ENCODE measurements at places on chromosomes 3 and 15. TPM values are rescaled to one million over a fixed set of nuclear protein-coding genes. Genes with fewer than 3 reads are reported as not detected.

The ZCWPW2 gene
- not detected for total RNA-seq

- H3K27ac ChIP-seq = peak overlapping the region; percentile 14
- H3K27me3 ChIP-seq = peaks cover 18% of the 10 kb centered on the region
- no peak overlapping the region for H3K4me3 ChIP-seq
- H3K36me3 ChIP-seq = no peaks in the 10 kb centered on the region
Measured at GRCh38 chr3:57397175-57398026, 104.9 kb upstream of the ASB14 start.

GRCh38 chr3:150495563-150496168 lies 50.6 kb downstream of the SERP1 start:
- DNase-seq = peak; percentile 72
- H3K36me3 ChIP-seq = no peaks in the 10 kb centered on the region
- peaks cover 1% of the 10 kb centered on the region for H3K4me1 ChIP-seq
- peaks cover 11% of the 10 kb centered on the region for H3K27me3 ChIP-seq
- H3K27ac ChIP-seq = no peak overlapping the region
- no peak overlapping the region for H3K4me3 ChIP-seq

- H3K27ac ChIP-seq = no peak overlapping the region
- DNase-seq = no peak
- no peaks in the 10 kb centered on the region for H3K4me1 ChIP-seq
- no peaks in the 10 kb centered on the region for H3K36me3 ChIP-seq
- H3K4me3 ChIP-seq = no peak overlapping the region
Measured at GRCh38 chr15:35450492-35450891, 95.5 kb downstream of the DPH6 start.

DNA sequence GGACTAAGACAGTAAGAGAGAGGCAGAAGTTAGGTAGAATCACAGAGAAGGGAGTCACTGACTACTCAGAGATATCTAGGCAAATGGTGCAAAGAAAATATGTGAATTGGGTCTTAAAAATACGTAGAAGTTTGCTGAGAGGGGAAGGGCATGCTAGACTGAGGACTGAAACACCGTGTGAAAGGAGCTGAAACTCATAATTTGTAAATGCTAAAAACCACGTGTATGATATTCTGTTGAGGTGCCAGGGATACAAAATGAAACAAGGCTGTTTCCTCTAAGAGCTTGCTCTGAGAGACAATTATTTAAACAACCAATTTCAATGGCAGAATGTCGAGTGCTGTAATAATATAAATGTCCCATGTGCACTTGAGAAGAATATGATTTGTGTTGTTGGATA lies 47.2 kb downstream of the NCK1 start:
- peaks cover 37% of the 10 kb centered on the region for H3K36me3 ChIP-seq
- DNase-seq = no peak
- H3K27ac ChIP-seq = no peak overlapping the region
- H3K4me1 ChIP-seq = peaks cover 34% of the 10 kb centered on the region

The DPPA2 gene
- not detected for total RNA-seq

DNA sequence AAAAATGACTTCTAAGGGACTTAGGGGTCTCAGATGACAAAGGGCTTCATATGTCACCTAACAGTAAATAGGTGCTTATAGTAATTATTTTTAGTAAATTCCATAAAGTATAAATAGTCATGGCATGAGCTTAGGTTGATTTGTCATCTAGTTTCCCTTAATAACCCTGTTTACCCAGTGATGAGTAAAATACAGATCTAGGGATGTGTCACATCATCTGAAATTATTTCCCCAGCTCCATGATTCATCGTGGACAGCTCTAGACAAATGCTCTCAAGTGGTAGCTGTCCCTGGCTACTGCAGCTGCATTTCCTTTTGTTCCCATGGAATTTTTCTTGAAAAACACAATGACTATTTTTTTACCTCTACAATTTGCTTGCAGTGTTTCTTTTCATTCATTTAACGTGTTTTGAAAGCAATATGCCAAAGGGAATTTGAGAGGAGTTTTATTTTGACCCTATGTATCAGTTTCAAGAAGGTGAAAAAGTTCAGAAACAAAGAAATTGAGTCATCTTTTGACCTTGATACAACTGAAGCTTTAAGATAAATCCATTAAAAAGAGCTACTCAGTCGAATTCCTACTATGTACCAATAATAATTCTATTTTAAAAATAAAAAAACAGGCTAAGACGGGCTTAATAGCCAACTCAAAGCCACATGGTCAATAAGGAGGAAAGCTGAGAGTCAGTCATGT lies 241.6 kb downstream of the KCNMB2 start:
- H3K27ac ChIP-seq = no peak overlapping the region
- H3K27me3 ChIP-seq = no peaks in the 10 kb centered on the region
- no peak for DNase-seq
- H3K4me3 ChIP-seq = no peak overlapping the region

The UBL7 gene
- 53.5 TPM for total RNA-seq

DNA sequence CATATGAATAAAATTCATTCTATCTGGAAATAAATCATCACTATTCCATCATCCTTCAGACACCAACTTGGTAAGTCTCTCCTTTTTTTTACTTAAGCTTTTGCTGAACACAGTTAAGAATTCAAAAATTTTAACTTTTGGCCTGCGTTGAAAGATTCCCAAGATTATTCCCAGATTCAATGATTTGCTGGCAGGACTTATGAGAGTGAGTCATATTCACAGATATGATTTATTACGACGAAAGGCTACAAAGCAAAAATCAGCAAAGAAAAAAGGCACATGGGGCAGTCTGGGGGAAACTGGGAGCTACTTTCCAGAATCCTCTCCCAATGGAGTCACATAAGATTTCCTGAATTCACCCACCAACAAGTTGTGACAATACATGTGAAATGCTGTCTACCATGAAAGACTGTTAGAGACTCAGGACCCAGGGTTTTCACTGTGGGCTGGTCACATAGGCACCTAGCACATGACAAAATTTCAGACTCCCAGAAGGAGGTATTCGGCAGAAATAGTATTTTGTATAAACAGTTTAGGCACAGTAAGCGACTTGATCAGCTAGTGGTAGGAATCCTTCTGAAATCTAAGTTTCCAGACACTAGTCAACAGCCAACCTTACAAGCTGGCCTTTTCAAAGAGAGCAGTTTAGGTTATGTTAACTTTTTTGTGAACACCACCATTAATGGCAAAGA lies 82.1 kb downstream of the DLG1 start:
- no peaks in the 10 kb centered on the region for H3K27me3 ChIP-seq
- H3K4me3 ChIP-seq = no peak overlapping the region
- no peaks in the 10 kb centered on the region for H3K36me3 ChIP-seq
- H3K4me1 ChIP-seq = peaks cover 4% of the 10 kb centered on the region

The ALG3 gene
- 85.3 TPM for total RNA-seq

DNA sequence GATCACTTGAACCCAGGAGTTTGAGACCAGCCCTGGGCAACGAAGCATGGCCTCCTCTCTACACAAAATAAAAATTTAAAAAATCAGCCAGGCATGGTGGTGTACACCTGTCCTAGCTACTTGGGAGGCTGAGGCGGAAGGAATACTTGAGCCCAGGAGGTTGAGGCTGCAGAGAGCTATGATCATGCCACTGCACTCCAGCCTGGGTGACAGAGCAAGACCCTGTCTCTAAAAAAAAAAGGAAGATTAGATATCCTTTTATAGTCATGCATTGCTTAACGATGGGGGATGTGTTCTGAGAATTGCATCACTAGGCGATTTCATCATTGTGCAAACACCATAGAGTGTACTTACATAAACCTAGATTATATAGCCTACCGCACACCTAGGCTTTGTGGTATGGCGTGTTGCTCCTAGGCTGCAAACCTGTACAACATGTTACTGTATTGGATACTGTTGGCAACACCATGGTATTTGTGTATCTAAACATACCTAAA lies 12.6 kb downstream of the ALAS1 start:
- no peak for DNase-seq
- no peak overlapping the region for H3K27ac ChIP-seq
- peaks cover 17% of the 10 kb centered on the region for H3K4me1 ChIP-seq
- H3K27me3 ChIP-seq = no peaks in the 10 kb centered on the region
- H3K4me3 ChIP-seq = no peak overlapping the region
- peaks cover 82% of the 10 kb centered on the region for H3K36me3 ChIP-seq

DNA sequence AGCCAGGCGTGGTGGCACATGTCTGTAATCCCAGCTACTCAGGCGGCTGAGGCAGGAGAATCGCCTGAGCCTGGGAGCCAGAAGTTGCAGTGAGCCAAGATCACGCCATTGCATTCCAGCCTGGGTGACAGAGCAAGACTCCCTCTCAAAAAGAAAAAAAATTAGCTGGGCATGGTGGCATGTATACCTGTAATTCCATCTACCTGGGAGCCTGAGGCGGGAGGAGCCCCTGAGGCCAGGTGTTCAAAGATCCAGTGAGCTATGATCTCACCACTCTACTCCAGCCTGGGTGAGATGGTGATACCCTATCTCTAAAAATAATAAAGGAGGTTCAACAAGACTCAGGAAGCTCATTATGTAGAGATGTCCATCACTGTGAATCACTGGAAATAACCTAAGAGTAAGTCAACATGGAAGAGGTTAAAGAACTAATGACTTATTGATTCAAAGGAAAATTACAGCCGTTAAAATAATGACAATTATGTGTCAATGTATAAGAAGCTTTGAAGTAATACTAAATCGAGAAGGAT lies 19.8 kb upstream of the RAB7A start:
- H3K36me3 ChIP-seq = no peaks in the 10 kb centered on the region
- H3K27me3 ChIP-seq = peaks cover 2% of the 10 kb centered on the region
- H3K4me3 ChIP-seq = no peak overlapping the region
- DNase-seq = no peak
- no peak overlapping the region for H3K27ac ChIP-seq

The GASK1A gene
- total RNA-seq = not detected

DNA sequence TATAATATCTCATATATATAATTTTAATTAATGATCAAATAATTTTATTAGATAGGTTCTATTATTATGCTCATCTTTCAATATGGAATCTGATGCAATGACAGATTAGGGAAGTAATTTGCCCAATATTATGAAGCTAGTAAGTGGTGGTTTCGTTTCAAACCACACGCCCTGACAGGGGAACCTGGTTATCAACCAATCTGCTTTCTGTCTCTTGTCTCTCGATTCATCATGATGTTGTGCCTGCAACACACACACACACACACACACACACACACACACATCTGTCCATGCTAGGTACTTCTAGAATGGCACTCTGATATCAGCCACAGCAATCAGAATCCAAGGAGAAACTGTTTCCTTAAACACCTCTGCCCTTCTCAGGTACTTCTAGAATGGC lies 128.4 kb downstream of the ZBBX start:
- H3K4me1 ChIP-seq = no peaks in the 10 kb centered on the region
- H3K36me3 ChIP-seq = no peaks in the 10 kb centered on the region
- no peaks in the 10 kb centered on the region for H3K27me3 ChIP-seq
- no peak overlapping the region for H3K4me3 ChIP-seq
- no peak overlapping the region for H3K27ac ChIP-seq
- no peak for DNase-seq

GRCh38 chr3:127726894-127727293 lies 54.1 kb downstream of the ABTB1 start:
- H3K4me1 ChIP-seq = no peaks in the 10 kb centered on the region
- DNase-seq = no peak
- H3K27me3 ChIP-seq = peaks cover 23% of the 10 kb centered on the region

The SKOR1 gene
- 0.09 TPM for total RNA-seq

- H3K27ac ChIP-seq = no peak overlapping the region
- DNase-seq = no peak
- no peak overlapping the region for H3K4me3 ChIP-seq
- H3K36me3 ChIP-seq = no peaks in the 10 kb centered on the region
Measured at GRCh38 chr3:141382571-141382970, 14.3 kb downstream of the ZBTB38 start.

DNA sequence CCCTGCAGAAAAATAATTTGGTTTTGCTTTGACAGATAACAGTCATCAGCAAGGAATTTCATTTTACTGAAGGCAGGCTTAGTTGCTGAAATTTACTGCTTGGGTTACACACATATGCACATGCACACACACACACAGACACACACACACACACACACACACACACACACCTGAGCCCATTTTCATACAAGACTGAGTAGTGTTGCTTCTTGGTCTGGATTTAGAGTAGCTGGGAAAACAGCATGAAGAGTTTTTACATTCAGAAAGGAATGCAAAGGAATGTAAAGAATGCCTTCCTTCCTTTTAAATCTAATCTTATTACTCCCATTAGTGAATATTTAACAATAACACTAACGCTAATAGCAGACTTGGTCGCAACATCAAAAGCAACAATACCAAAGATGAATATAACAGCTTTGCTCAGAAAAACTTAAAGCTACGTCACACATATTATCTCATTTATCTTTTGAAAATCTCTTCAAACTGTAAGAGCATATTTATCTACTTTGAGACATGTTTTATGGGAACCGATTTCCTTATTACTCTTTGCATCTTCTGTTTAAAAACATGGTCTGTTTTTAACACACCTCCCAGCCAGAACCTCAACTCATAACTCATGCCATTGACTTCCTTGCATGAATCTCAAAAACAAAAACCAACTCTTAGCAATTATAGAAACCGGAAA lies 32.5 kb downstream of the RFTN1 start:
- H3K27ac ChIP-seq = peak overlapping the region; percentile 69
- H3K4me1 ChIP-seq = peaks cover 78% of the 10 kb centered on the region
- peak overlapping the region; percentile 66 for H3K4me3 ChIP-seq

The TMEM45A gene
- total RNA-seq = 0.26 TPM

The MYO1E gene
- 34.5 TPM for total RNA-seq

- H3K27ac ChIP-seq = no peak overlapping the region
- no peaks in the 10 kb centered on the region for H3K4me1 ChIP-seq
- no peak overlapping the region for H3K4me3 ChIP-seq
- no peak for DNase-seq
Measured at GRCh38 chr3:62863648-62864047, 11.6 kb downstream of the CADPS start.

GRCh38 chr3:57943525-57944495 lies 64.4 kb upstream of the FLNB start:
- no peaks in the 10 kb centered on the region for H3K27me3 ChIP-seq
- H3K4me3 ChIP-seq = no peak overlapping the region
- H3K4me1 ChIP-seq = no peaks in the 10 kb centered on the region
- H3K36me3 ChIP-seq = no peaks in the 10 kb centered on the region
- DNase-seq = no peak
- H3K27ac ChIP-seq = no peak overlapping the region

DNA sequence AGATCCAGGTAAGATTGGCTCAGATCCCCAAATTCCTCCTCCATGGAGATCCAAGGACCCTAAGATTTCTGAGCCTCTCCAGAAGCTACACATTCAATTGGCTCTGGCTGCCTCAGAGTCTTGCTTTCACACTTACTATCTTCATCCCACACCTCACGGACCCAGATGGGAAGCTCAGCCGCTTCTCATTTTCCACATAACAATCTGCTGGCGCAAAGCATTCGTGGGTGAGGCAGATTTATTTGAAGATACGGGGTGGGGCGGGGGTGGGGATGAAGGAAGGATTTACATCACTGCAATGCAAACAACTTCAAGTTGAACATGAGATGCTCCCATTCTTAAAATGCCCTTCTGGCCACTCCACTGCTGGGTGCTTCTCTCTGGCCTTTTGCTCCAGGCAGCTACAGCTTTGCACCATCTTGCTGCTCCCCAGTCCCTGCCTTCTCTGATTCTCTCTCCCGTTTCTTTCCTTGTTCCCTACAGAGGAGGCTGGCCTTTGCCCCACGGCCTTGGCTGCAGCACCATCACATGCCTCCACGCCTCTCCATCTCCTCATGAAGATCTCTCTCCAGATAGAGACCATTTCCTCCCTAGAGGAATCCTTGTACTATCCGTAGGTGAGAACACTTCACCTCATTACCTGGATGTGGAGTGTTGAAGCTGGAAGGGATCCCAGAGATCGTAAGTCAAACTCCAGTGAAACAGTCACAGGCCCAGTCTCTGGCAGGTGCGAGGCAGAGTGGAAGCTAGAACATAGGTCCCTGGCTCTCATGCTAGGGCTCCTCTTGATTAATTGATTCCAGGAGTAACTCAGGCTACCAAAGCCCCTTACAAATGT lies 175.9 kb downstream of the RPLP1 start:
- DNase-seq = no peak
- no peak overlapping the region for H3K4me3 ChIP-seq
- no peaks in the 10 kb centered on the region for H3K36me3 ChIP-seq

All from activated CD4-positive, alpha-beta T cell treated with anti-CD3 and anti-CD28 coated beads, Interleukin-2, amount 10 ng/mL, durations not matched to agents 24 days and 14 days (primary cell).